ENCODE measurements at places on chromosomes 16 and 17.

DNA sequence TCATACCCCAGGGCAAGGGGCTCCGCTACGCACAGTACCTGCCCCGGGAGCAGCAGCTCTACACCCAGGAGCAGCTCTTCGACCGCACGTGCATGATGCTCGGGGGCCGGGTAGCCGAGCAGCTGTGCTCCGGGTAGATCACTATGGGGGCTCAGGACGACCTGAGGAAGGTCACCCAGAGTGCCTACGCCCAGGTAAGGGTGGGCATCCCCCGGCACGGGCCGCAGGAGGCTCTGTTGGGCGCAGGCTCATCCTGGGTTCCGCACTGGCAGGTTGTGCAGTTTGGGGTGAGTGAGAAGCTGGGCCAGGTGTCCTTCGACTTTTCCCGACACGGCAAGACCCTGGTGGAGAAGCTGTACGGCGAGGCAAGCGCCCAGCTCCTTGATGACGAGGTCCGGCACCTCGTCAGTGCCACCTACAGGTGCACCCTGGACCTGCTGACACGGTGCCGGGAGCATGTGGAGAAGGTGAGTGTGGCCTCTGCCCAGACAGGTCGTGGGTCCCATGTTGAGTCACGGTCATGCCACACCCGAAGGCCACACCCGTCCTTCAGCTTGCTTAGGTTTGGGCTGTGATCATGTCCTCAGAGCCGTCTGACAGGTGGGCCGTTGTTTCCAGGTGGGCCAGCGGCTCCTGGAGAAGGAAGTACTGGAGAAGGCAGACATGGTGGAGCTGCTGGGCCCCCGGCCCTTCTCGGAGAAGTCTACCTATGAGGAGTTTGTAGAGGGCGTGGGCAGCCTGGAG lies 19.3 kb downstream of the DBNDD1 start:
- no peak for DNase-seq

- DNase-seq, result no peak
Measured at GRCh38 chr17:16484445-16485175, 7.4 kb downstream of the LRRC75A start.

DNA sequence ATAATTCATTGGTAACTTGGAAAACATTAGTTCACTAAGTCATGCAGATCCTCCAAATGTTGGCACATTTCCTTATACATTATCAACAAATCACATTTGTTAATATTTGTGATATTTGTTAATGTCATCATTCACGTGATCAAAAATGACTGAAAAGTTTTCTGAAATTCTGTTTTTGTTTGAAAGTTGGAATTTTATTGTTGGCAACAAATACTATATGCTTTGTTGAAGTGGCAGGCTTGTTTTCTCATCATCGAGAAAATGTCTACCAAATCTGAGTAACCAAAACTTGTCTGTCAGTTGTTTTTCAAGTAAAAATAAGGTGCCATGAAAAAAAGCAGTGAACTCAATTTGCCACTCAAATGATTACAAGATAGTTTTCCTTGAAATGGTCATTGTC lies 62.8 kb downstream of the NACA2 start:
- no peak for DNase-seq

DNA sequence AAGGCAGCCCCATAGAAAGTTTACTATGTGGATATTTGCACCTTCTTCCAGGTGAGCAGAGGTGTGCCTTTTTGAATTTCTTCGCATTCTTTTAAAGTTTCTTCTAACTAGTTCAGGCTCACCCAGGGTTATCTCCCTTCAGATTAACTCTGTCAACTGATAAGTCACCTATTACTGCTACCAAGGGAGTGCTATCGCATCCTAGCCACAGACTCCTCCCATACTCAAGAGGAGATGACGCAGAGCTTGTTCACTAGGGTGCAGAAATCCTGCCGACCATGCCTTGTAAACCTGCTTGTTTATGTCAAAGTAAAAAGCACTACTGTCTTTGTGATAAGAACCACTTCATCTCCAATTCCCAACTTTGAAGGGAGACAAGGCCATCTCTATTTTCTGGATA lies 390.1 kb downstream of the RBFOX1 start:
- no peak for DNase-seq

GRCh38 chr16:12411516-12411915 lies 392.2 kb downstream of the CPPED1 start:
- no peak for DNase-seq

- no peak for DNase-seq
Measured at GRCh38 chr17:61496174-61496956, 44.1 kb downstream of the TBX4 start.

GRCh38 chr17:72387969-72388368 lies 267.1 kb downstream of the SOX9 start:
- no peak for DNase-seq

DNA sequence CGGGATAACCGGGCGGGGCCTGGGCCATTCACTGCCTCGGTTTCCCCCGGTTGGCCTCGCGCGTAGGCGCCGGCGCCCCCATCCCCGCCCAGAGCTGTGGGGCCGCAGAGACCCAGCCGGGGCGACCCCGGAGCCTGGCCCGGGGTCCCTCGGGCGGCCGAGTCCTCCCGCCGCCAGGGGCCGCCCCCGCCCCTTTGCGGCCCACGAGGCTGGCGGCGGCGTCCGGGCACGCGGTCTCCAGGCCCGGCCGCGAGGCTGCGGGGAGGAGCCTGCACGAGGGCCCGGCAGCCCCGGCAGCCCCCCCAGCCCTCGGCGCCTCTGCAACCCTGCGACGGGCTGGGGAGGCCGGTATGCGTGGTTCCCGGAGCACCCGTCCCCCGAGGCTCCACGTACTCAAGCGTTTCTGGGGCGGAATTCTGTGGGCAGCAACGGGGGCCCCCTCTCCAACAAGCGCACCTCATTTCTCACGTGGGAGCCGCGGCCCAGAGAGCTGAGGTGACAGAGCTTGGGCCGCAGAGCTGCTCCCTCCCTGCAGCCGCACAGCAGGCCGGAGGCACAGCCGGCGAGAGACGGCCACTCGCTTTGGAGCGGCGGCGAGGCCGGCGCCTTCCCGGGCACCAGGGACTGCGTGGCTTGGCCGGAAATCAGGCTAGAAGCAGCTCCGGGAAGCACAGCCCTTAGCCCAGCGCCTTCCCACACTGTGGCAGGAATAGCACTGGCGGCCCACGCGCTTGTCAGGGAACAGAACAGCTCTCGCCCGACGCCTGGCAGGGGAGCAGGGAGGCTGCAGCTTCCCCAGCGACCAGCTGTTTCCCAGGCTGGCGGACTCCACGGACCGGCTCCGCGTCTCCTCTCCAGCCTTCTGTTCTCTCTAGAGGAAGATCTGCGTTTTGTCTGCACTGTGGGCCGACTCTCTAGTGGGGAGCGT lies 867 bp upstream of the LIMD2 start:
- peak; percentile 70 for DNase-seq

- no peak for DNase-seq
Measured at GRCh38 chr16:764848-765487, 4.4 kb downstream of the MSLN start.

- no peak for DNase-seq
Measured at GRCh38 chr17:7443499-7444485, 1.1 kb upstream of the CHRNB1 start.

- DNase-seq, result no peak
Measured at GRCh38 chr17:21194226-21194625, 19.7 kb downstream of the TMEM11 start.

- no peak for DNase-seq
Measured at GRCh38 chr16:14629612-14629918, 495 bp downstream of the PARN start.
